ENCODE measurements at places on chromosomes 6 and 20.

- peak; percentile 14 for DNase-seq
These were observed 57.1 kb downstream of the ITCH start for GRCh38 chr20:34420146-34420545.

- no peak for DNase-seq
These were observed 107.7 kb upstream of the RALGAPA2 start for GRCh38 chr20:20820104-20820503.

DNA sequence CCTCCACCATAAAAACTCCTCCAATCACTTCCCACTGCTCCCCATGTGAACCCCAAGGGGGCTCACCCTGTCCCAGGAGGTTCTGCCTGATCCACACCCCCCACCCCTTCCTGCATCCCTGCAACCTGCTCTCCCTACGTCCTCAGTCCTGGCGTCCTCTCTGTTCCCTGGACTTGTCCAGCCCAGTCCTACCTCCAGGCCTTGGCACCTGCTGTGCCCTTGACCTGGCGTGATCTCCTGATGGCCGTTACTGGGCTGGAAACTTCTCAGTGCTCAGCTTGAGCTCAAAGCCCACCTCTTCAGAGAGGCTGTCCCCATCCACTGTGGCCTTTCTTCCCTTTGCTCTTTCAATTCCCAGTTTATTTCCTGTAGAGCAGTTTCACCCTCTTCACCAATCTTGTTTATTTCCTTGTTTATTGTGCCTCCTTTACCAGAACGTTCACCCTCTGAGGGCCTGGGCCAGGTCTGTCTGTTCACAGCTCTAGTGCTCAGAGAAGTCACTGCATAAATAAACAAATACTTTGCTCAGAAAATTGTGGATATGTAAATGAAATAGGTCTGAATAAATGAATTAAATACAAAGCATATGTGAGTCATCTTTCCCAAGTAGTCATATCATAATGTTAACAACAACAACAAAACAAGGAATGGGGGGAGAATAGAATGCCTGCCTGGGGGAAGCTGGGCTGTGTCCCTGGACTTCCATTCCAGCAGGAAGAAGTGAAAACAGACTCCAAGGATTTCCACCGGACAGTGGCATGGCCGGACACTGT is 175.7 kb upstream of the SULF2 start:
- no peak for DNase-seq

DNA sequence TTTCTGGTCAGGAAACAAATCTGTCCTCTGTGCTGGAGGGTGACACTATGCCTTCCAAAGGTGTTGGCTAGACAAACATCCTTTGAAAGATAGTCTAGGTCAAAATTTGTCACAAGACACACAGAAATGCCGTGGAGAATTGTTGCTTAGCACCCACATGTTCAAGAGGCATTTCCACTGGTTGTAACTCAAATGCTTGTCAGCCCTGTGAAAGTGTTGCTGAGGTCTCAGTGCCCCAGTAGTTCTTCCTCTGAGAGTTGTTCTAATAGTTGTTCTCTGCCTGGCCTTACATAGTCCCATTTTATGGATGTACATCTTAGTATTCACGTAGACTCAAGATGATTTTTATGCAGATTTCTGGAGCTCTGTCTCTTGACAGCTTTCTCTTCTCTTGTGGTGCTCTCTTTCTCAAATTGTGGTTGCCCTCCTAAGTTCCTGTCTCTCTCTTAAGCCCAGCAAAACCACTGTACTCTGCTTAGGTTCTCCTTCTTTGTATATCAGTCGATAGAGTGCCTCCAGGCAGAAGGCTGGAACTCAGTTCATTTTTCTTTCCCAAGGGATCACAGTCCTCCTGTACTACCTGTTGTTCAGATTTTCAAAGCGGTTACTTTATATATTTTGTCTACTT is 39.5 kb upstream of the REV3L start:
- no peak for DNase-seq

DNA sequence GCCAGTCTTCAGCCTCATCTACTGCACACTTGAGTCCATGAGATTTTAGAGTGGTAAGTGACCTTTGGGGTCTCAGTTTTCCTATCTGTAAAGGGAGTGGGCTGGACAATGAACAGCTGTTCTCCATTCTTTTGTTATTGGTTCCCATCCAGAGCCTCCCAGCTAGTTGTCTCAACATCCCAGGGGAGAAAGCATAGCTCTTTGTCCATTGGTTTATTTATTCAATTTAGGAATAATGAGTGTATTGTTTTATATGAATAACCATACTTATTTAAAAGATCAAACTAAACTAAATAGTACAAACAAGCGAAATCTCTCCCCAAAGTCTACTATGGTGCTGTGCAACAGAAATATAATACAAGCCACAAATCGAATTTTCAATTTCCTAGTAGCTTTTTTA is 13.7 kb downstream of the PIGT start:
- DNase-seq = no peak

GRCh38 chr6:116450769-116451740 is 10.1 kb upstream of the CALHM6 start:
- DNase-seq = no peak

DNA sequence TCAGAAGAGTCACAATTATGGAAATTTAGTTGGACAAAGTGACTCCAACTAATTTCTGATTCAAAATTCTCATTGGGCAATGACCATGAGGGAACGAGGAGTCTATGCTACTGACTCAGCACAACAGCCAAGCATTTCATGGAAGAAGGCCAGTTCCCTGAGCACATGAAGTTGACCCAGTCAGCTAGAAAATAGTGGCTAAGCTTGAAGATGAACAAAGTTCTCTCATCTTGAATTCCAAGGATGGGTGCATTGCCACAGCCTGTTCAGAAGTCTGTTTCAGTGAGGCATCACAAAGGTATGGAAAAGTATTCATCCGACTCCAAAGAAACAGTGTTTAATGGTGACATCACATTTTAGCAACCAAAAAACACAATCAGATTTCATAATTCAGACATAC is 676.9 kb downstream of the HACE1 start:
- peak; percentile 96 for DNase-seq

GRCh38 chr6:168117942-168118341 is 38.9 kb upstream of the FRMD1 start:
- no peak for DNase-seq

- no peak for DNase-seq
These were observed 3.5 kb upstream of the PLCG1 start for GRCh38 chr20:41133709-41134361.

- no peak for DNase-seq
These were observed 5.3 kb downstream of the TMEM170B start for GRCh38 chr6:11542863-11543262.

- no peak for DNase-seq
These were observed 190.3 kb downstream of the TAF4 start for GRCh38 chr20:61875221-61875885.

DNA sequence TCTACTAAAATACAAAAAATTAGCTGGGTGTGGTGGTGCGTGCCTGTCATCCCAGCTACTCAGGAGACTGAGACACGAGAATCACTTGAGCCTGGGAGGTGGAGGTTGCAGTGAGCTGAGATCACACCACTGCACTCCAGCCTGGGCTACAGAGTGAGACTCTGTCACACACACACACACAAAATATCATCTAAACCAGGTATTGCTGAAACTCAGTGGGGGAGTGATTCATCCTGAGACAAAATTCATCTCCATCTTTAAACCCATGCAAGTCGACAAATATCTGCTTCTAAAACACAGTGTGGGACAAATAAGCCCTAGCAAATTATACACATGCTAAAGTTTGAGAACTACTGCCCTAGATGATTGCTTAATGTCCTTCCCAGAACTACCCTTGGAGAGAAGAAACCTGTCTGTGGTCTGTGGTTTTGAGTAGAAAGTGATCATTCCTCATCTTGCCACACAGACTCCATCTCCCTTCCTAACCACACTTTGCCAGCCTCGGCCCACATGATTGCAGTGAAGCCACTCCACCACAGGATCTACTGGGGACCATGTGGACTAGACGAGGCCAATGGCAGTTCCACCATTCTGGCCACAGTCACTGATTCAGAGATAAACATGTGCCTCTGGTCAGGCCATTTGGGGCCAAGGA is 130.3 kb downstream of the OPRM1 start:
- DNase-seq = no peak

GRCh38 chr6:46451343-46451742 is 39.9 kb downstream of the RCAN2 start:
- DNase-seq = no peak

- DNase-seq = peak; percentile 90
These were observed 178.3 kb downstream of the THBS2 start for GRCh38 chr6:169075211-169075914.

- no peak for DNase-seq
These were observed 102.8 kb downstream of the FYN start for GRCh38 chr6:111770263-111771093.

GRCh38 chr20:39328347-39328746 is 366.2 kb downstream of the DHX35 start:
- DNase-seq = no peak

DNA sequence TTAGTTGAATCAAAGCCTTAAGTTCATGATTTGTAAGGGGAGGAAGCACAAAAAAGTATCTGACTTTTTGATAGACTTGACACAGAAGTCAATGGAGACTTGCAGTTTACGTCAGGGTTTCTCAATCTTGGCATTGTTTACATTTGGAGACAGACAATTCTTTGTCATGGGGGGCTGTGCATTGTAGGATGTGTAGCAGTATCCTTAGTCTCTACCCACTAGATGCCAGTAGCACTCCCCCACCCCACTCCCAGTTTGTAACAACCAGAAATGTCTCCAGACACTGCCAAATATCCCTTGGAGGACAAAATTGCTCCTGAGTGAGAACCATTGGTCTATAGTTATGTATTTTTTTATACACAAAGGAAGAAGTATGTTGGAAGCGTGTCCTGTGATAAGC is 434.1 kb downstream of the RFPL4B start:
- DNase-seq = peak; percentile 62

DNA sequence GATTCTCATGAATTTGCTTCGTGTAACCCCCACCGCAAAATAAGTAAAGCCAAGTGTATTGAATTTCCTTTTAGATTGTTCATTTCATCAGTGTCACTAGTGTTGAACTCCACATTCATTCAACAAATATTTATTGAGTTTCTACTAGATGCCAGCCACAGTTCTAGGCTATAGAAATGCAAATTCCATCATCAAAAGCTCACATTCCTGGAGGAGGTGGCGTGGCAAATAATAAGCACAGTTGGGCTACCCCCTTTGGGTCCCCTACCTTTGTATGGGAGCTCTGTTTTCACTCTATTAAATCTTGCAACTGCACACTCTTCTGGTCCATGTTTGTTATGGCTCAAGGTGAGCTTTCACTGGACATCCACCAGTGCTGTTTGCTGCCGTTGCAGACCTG is 12.7 kb upstream of the ME1 start:
- no peak for DNase-seq

- DNase-seq = peak; percentile 67
These were observed 155.1 kb downstream of the SLC16A10 start for GRCh38 chr6:111242452-111242851.

DNA sequence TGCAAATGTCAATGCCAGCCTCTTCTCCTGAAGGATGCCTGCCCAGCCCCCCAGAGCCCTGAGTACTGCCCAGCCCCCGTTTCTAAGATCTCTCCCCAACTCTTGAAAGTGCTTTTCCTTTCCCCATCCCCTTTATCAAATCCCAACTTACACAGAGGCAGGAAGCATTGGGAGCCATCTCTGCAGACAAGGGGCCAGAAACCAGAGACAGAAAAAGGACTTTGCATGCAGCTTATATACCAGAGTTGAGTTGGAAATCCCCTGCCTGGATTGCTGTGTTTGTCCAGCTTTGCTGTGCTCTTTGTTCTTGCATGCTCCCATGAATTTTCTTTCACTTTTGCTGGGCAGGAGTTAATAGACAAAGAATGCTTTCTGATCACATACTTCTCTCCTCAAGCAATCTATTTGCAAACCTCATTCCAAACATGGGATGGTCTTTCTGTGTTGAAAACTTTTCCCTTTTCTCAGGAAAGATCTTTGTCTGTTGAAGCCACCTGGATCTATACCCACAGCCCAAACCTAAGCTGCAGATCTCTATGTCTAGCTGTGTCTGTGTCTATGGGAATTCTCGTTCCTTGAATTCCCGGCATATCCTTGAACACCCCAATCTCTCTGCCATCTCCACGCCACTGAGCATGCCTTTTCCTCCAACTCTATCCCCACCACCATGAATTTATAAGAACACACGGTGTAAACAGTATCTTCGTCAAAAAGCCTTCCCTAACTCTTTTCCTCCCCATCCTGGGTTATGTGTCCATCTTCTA is at the start of gene UBD:
UBD (minus strand) TSS at position 209 of the 764 bp plus-strand sequence; CDS start at position 178, 31 bp downstream.
- DNase-seq = no peak

- DNase-seq = no peak
These were observed 33.2 kb upstream of the SLC22A23 start for GRCh38 chr6:3489961-3490624.

DNA sequence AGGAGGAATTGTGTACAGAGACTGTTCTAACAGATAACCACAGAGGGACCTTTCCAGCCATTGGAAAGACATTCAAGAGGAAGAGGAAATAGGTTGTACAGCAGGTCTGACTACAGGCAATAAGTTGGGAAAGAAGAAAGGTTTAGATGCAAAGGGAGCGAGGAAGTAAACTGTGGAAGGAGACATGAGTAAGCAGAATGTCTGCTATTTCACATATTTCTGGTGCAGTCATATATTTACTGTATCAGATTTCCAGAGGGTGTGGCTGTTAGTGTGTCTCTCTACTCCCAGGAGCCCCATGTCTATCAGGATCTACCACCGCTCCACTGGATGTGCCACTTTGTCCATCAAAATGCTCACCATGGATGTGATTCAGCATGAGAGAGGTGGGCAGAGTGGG is 25.9 kb downstream of the MRS2 start:
- peak; percentile 62 for DNase-seq

DNA sequence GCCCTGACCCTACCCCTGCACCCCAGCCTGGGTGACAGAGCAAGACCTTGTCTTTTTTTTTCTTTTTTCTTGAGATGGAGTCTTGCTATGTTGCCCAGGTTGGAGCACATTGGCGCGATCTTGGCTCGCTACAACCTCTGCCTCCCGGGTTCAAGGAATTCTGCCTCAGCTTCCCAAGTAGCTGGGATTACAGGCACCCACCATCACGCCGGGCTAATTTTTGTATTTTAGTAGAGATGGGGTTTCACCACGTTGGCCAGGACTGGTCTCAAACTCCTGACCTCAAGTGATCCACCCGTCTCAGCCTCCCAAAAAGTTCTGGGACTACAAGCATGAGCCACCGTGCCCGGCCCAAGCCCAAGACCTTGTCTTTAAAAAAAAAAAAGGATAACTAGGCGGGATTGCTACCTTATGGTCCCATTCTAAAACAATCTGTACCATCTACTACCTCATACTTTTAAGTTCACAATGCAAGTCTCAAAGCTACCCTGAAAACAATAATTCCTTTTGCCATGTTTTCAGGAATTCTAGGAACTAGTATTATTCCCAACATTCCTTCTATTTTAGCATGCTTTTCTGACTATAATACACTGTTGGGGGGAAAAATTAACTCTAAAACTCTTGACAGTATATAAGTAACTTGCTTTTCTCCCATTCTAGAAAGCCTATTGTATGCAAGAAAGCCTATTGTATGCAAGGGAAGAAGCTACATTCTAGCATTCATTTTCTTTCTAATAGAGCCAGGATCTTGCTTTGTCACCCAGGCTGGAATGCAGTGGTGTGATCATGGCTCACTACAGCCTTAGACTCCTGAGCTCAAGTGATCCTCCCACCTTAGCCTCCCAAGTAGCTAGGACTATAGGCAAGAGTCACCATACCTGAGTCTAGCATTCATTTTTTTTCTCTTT is 6.6 kb downstream of the TUBB start:
- peak; percentile 63 for DNase-seq
